8988T (cell line): ENCODE measurements at places on chromosomes 6 and 20.

DNA sequence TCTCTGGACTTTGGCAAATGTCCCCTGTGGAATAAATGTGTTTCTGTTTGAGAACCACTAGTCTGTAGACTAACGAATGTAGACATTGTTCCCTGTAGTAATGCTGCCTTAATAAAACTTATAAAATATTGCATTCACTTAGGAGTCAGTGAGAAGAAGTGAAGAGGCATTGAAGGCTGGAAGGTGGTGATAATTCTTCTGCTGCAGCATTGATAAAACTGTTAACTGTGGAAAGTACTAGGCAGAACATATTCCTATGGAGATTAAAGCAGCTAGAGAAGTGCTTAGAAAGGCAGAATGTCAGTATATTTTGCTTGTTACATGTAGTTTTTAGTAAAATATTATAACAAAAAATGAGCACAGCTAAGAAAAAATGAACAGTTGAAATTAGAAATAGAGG lies 4.8 kb downstream of the PGK2 start:
- DNase-seq, result no peak

DNA sequence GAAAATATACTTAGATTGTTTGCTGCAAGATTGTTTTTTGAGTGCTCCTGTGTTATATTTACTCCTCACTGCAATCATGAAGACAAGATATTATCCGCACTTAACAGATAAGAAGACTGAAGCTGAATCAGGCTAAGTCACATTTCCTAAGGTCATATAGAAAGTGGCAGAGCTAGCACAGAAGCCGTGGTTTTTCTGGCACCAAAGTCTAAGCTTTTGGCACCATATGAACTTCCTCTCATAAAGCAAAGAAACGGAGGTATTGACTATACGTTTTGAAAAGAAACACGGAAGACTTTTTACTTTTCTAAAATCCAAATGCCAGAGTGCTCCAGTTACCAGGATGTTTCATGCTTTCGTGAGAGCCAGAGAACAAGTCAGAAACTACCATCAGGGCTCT lies 9.3 kb upstream of the DTD1 start:
- DNase-seq, result no peak

DNA sequence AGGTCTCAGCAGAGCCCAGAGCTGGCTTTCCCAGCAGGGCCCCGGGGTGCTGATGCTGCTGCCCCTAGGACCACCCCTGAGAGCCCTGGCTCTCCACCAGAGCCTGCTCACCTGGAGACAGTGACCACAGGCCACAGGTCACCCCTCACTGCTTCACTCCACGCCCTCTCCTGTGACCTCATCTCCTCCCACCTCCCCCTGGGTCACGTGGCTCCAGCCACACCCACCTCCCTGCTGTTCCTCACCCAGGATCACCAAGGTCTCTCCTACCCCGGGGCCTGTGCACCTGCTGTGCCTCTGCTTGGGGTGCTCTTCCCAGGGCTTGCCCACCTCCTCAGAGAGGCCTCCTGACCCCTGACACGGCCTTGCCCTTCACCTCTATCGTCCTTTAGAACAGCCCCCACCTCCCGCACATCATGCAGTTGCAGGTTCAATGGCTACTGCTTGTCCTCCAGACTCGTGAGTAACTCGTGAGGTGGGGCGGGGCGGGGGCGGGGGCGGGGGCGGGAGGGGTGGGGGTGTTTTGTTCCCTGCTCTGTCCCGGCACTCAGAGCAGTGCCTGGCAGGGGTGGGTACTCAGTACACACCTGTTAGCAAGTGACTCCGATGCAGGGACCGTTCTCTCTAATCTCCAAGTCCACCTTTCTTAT lies 468.0 kb downstream of the PREX1 start:
- DNase-seq, result no peak

DNA sequence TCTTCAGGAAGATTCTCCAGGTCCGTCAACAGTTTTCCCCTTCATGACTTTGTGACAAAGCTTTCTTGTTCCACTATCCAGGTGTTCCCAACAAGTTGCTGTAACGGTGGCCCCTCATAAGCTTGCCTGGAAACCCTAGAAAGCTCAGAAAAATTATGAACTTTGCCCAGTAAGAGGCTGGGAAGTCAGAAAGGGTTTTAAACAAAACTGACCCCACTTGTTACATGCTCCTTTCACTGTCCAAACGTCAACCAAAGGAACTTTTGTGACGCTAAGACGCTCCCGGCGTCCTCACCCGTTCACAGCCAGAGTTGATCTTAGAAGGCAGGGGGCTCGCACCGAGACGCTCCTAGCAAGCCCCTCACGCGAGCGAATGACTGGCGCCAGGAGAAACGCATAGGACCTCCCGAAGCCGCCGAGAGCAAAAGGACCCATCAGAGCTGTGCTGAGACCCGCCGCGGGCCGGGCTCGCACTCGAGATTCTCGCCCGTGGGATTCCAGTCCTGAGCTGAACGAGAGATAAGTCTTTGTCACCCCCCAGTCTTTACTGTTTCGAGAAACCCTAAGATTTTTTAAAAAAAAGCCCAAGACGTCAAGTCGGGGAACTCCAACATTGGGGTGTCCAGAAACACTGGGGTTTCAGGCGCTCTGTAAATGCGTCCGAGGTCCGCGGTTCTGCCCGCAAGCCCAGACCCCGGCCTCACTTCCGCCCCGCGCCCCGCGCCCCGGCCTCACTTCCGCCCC lies 544 bp upstream of the ACAT2 start:
- DNase-seq, result no peak

DNA sequence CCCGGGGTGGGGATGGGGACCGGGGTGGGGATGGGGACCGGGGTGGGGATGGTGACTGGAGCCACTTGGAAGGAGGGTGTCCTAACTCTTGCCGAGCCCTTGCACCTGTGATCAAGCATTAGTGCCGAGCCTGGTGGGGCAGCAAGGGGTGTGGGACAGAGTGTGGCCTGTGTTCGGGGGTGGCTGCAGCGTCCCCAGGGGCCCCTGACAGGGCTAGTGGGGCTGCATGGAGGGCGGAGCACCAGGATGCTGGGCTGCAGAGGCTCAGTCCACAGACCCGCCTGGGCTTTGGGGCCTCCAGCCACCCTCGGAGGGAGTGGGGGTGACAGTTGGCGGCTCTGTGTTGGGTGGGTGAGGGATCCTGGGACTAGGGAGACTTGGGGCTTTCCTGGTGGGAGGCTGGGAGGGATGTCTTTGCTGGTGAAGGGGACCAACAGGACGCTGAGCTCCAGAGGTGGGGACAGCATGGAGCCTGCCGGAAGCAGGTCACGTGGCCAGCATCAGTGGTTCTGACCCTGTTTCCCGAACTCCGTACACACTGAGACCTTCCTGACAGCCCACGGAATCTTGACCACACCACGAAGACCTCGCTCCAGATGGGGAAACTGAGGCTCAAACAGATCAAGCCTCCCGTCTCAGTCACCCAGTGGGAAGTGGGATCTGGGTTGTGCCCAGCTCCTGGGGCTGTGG lies 4.6 kb downstream of the RBBP8NL start:
- no peak for DNase-seq

GRCh38 chr20:54606380-54606779 lies 131.0 kb downstream of the DOK5 start:
- no peak for DNase-seq

DNA sequence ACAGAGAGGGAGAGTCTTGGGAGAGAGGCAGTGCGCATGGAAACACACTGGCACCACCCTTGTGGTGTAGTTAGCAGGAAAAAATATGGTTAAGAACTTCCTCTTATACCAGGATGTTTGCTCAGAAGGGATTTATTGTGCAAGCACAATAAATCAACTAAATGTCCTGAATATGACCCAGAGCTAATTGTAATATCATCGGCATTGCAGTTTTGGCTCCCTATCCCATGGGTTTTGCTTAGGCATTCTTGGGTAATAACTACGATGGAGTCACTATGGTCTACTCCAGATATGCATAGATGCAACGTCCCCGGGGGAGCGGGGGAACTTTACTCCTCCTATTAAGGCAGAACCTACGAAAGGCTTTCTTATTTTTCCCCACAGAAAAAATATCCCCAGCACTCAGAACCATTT lies 751.6 kb downstream of the EYS start:
- no peak for DNase-seq

GRCh38 chr6:134706153-134706552 lies 243.7 kb downstream of the ALDH8A1 start:
- DNase-seq, result no peak

GRCh38 chr20:54284928-54285704 lies 77.2 kb downstream of the PFDN4 start:
- DNase-seq, result no peak

- DNase-seq, result no peak
These were observed 12.0 kb upstream of the SLC17A5 start for GRCh38 chr6:73665686-73666319.

DNA sequence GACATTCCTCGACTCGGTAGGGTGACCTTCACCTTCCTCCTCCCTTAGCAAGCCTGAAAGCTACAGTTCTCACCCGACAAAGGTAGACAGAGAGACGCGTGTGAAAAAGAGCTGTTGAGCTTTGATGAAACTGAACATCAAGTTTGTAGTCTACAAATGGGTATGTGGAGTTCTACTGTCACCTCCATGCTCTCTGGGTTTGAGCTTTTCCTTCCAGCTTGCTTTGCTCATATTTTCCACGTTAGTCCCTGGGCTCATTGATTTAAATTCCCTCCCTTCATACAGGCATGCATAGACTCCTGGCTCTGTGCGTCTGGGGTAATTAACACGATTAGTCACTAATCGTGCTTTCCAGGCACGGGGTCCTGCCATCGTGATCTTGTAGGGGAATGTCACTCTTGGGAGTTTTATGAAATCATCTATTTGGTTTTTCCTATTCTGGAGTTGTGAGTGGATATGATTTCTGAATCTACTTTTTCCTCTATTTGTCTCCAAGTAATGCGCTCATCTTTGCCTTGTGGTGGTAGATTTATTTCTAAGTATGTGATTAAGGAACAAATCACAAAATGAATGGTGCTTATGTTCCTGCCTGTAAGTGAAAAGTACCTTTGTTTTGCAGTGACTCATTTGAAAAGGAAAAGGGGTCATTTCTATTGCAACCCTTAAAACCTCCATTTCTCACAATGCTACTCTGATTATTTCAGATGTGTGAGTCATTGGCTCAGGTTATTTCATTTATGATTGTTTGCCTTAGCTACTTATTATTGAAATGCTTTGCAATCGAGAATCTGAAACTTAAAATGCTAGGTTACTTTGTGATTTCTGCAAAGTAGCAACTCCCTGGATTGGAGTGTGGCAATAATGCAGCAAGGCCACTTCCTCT lies 154.6 kb downstream of the ZDHHC14 start:
- no peak for DNase-seq

DNA sequence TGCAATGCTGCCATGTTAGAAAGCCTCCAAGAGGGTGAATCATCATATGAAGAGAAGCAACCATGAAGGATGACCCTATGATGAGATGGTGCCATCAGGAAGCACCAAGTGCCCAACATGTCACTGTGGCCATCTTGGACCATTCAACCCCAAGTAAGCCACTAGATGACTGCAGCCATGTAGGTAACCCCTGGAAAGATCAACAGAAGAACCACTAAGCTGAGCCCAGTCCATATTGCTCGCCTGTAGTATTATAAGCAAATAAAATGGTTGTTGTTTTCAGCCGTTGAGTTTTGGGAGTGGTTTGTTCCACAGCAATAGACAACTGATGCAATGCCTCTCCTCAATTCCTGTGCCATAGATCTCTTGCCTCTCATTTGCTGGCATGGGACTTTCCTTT lies 140.9 kb downstream of the SCML4 start:
- DNase-seq, result no peak

DNA sequence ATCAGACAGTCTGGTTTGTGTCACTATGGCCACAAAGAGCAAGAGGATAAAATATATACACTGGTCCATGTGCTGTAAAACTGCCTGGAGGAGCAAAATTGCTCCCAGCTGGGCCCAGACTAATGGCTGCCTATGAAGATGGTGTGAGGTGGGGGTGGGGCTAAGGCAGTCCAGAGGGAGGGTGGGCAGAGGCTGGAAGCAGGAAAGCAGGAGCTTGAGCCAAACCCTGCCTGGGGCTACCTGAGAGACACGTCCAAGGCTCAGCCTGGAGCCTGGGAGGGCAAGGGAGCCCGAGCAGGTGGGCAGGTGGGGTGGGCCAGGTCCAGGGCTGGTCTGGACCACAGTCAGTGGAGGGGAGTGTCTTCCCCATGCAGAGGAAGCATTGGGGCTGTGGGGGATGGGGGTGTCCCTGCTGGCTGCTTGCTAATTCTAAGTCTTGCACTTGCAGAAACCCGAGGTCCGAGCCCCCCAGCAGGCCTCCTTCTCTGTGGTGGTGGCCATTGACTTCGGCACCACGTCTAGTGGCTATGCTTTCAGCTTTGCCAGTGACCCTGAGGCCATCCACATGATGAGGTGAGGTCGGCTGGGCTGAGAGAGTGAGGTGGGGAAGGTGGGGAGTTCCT lies 9.5 kb downstream of the HSPA12B start:
- DNase-seq, result no peak

GRCh38 chr6:120116343-120116742 lies 766.8 kb upstream of the MAN1A1 start:
- no peak for DNase-seq

DNA sequence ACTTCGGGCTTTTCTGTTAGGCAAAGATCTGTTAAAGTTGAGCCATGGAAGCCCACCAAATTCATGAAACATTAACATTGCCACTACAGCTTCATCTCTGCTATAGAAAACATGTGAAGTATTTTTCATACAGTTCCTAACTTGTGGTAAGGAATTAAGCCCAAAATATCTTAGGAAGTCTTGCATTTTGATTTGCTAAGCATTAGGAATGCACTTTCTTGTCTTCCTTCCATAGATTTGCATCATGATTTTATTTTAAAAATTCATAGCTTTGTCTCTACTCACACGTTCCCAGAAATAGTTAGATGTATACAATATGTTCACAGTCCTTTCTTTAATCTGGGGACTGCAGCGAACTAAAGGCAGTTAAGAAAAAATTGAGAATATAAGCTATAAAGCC lies 325.6 kb downstream of the CENPW start:
- no peak for DNase-seq

DNA sequence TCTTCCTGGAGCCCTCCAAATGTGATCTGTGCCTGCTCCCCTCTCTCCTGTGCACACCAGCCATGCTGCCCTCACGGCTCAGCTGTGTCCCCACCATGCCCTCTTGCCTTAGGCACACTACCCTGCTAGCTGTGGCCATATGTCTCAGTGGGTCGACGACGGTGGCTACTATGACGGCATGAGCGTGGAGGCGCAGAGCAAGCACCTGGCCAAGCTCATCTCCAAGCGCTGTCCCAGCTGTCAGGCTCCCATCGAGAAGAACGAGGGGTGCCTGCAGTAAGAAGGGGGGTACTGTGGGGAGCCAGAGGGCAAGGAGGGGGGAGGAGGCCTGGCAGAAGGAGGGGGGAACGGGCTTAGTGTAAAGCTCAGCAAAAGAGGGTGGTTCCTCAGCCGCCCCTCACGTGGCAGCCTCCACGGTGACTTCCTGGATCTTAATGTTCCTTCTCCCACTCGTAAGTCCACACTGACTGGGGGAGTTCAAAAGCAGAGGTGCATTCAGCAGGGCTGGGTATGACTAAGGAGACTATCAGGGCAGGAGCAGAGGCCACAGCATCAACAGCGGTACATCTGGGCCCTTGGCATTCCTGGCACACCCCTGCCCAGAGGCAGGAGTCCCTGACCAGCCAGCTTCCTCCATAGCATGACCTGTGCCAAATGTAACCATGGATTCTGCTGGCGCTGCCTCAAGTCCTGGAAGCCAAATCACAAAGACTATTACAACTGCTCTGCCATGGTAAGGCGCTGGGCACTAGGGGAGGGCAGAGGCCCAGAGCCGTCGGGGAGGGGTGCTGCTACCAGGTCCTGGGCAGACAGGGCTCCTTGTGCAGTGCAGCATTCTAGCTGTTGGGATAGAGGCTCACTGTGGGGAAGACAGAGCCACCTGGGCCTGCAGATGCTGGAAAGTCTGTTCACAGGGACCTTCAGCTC lies 8.0 kb downstream of the DNPH1 start:
- DNase-seq, result no peak
